Brain microvascular endothelial cell (primary cell): ENCODE measurements at places on chromosomes 3 and 15.

GRCh38 chr3:151468284-151468917 is 7.5 kb upstream of the IGSF10 start:
- peak; percentile 69 for DNase-seq

DNA sequence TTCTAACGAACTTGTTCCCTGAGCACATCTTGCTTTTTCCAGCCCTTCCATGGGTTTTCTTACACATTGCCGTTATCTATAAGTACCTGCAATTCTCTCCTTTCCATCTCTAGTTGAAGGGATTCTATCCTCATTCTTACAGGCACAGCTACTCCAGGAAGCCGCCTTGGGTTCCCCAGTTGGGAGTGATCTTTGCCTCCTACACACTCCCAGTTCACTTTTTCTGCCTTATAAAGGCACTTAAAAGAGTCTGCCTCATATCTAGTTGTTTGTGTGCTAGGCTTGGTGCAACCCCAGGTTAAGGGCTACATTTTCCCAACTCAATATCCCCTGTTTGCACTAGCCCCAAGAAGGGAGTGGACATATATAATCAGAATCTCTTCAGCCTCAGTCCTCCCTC is 44.0 kb upstream of the IREB2 start:
- DNase-seq = no peak

GRCh38 chr15:73082812-73083211 is 30.5 kb downstream of the NEO1 start:
- DNase-seq = no peak

GRCh38 chr3:170806676-170807075 is 63.3 kb downstream of the RPL22L1 start:
- DNase-seq = no peak

- no peak for DNase-seq
Observed at GRCh38 chr15:40332113-40332781, 8.5 kb downstream of the CCDC9B start.

DNA sequence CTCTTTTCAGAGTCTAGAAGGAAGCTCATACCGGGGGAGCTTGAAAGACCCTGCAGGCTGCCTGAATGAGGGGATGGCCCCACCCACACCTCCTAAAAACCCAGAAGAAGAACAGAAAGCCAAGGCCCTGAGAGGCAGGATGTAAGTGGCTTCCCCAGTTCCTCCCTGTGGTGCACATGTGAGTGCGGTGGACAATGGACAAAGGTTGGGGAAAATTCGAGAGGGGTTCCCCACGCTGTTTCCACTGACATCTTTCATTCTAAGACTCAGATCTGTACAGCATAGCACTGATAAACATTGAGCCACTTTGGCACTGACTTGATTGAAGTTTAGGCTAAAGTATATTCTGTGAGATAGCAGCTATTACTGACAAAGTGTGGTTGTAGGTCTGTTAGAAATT is 79.5 kb upstream of the UMPS start:
- DNase-seq = no peak

DNA sequence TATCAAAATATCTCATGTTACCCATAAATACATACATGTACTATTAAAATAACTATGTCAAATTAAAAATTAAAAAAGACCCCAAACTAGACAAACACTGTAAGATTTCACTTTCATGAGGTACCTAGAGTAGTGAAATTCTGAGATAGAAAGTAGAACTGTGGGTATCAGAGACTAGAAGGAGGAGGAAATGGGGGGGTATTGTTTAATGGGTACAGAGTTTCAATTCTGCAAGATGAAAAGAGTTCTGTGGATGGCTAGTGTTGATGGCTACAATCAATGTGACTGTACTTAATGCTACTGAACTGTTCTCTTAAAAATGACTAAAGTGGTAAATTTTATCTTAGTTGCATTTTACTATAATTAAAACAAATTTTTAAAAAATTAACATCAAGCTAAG is 36.6 kb downstream of the RFX7 start:
- DNase-seq = no peak

DNA sequence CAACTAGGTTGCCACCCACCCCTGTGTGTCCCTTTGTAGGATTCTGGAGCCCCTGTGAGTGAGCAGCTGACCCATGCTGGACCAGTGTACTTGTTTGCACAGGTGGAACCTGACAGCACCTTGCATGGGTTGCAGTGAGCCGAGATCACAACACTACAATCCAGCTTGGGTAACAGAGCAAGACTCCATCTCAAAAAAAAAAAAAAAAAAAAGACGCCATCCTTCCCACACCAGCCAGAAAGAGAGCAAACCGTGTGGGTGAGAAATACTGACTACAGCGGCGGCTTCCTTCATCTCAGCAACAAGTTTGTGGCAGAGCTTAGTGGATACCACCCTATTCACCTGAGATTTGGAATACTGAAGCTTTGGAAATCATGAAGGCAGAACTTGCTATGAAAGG is 746 bp upstream of the CD80 start:
- no peak for DNase-seq
